ENCODE measurements at places on chromosomes 7 and 10.

- DNase-seq: no peak
Measured at GRCh38 chr7:89312551-89312950, 517.0 kb upstream of the TEX47 start.

GRCh38 chr7:106870983-106871410 is 5.9 kb downstream of the PIK3CG start:
- DNase-seq: no peak

GRCh38 chr10:69831231-69831855 is 29.6 kb downstream of the COL13A1 start:
- no peak for DNase-seq

DNA sequence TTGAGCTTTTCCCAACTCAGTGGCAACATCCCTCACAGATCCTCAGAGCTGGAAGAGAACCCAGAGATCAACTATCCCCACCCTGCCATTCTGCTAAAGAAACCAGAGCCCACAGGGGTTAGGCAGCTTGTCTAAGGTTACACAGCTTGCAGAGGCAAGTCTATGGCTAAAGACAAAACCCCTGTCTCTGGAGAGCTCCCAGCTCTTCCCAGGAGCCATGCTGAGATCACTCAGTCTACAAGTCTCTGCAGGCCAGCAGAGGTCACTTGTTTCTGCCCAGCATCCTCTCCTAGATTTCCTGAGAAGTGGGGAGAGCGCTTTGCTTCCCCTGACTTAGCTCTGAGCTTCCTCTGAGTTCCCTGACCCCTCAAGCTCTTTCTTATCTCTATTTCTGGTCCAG is 28.5 kb upstream of the LOXL4 start:
- no peak for DNase-seq

- no peak for DNase-seq
Measured at GRCh38 chr7:155463114-155463811, 5.3 kb downstream of the EN2 start.

GRCh38 chr10:72082856-72083789 is 5.2 kb downstream of the SPOCK2 start:
- DNase-seq: no peak

GRCh38 chr10:80075781-80076180 is 2.7 kb upstream of the TMEM254 start:
- DNase-seq: no peak

DNA sequence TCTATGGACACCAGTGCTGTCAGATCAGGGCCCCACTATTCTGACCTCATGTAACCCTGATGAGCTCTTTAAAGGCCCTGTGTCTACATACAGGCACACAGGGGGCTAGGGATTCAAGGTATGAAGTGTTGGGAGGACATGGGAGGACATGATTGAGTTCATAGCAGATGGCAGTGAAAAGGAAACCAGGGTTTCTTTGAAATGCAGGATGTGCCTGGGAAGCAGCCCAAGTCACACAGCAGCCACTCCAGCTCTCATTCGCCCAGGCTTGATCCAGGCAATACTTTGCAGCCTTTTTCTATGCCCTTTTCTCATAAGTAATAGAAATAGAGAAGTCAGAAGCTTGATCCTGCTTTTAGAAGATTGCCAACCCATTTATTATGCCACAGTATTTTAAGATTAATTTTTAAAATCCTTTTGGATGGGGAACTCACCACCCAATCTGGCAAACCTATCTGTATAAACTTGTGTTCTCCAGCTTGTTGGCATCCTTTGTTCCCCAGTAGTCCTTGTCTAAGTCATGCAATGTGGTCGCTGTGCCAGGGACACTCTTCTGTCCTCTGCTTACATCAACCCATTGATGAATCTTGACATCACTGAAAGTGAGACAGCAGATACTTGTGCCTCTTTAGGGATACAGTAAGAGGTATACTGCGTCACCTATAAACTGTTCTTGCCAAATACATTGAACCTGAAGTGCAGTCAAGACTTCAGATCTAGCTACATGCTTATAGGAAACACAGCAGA is 95.0 kb downstream of the TAF3 start:
- no peak for DNase-seq

GRCh38 chr10:104262055-104262454 is 6.9 kb upstream of the GSTO2 start:
- DNase-seq: no peak

DNA sequence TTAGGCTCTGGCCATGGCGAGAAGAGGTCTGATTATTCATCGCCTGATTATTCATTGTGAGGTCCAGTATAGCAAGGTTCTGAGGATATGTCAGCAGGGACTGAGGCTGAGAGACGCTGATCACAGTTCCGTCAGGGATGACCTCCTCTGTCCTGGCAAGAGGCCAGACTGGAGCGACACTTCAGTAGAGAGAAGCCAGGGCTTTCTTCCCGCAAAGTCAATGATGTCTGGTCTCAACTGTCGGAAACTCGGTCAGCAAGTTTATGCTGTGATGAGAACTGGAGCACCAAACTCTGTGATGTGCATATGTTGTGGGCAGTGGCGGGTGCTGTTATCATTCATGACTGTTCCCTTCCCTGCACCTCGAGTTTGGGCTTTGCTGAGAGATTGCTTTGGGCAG is 29.0 kb upstream of the GNA12 start:
- no peak for DNase-seq

Data from stimulated activated CD4-positive, alpha-beta T cell treated with anti-CD3 and anti-CD28 coated beads, Interleukin-4, amount 100 ng/mL, for 4 hours (primary cell).